Fibroblast of the aortic adventitia (primary cell): ENCODE measurements at places on chromosomes 3 and 15. TPM values are rescaled to one million over a fixed set of nuclear protein-coding genes. Genes with fewer than 3 reads are reported as not detected.

DNA sequence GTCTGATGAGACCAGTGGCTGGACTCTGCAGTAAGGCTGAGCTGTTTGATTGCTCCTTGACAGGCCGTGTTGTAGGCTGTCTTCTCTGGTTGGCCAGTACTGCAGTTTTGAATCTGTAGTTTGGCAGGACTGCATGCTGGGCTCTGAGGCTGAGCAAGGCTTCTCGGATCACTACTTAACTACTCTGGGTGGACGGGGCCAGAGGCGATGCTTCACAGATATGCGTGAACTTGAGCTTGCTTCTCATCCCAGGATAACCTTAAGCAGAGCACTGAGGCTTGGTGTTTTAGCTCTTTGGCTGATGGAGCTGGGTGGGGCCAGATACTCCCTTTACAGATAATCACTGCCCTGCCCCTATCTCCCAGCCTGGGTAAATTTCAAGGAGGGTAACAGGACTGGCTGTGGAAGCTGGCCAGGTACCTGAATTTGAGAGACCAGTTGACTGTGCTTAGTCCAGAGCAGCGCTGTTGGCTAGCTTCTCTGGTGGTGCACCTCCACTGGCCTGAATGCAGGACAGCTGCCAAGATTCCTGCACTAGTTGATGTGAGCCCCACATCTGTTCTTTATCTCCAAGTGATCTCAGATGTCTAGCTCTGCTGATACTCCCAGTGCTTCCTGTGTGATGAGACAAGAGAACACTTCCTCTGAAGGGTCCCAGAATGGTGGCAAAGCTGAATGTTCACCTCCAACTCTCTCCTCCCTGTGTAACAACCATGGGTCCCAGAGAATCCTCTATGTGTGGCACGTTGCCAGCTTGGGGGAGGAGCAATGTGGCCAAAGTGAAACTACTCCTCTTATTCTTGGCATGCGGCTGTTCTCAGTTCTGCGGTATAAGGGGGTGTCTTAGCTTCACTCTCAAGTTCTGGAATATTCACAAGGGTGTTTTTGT lies 37.9 kb downstream of the RPL39L start:
- DNase-seq = peak; percentile 91

GRCh38 chr15:73366766-73367623 lies 1.8 kb downstream of the HCN4 start:
- DNase-seq = no peak

- no peak for DNase-seq
Measured at GRCh38 chr15:42270996-42271395, 2.0 kb upstream of the GANC start.

DNA sequence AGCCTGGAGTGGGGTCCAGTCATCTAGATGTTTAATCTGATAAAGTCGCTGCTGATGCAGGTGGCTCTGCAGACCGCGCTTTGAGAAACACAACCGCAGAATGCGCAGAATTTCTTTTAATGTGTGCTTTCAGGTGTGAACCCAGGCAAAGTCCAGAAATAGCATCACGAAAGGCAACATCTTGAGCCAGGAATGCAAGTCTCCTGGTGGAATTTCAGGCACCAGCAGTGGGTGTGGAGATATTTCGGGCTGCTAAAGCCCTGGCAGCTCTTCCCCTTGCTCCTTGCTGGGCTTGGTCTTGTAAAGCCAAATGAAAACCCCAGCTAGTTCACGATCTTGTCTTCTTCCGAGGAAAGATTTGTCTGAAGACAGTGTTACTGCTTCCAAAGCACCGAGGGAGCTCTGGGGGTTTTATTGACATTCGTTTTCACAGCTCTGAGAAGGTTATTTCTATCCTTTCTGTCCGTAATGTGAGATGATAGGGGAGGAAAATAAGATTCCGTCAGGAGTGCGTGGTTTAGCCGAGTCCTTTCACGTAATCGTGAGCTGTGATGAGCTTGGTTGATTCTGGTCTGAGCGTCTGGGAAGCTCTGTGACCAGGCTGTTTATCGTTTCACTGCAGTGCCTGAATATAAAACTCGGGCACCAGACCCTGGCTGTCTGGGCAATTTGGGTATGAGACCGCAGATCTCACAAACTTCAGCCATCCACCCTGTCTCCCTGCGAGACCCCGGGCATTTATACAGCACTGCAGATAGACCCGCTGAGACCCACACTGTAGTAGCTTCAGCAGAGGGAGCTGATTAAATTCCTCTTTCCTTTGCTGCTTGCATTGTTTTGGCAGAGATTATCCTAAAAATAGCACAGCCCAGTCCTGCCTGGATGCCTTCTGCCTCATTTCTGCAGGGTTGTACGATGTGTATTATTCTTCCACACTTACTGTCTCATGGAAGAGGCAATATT lies 67.0 kb upstream of the SLC25A26 start:
- peak; percentile 62 for DNase-seq

GRCh38 chr3:42184651-42185443 lies 81.1 kb downstream of the CCK start:
- peak; percentile 8 for DNase-seq

DNA sequence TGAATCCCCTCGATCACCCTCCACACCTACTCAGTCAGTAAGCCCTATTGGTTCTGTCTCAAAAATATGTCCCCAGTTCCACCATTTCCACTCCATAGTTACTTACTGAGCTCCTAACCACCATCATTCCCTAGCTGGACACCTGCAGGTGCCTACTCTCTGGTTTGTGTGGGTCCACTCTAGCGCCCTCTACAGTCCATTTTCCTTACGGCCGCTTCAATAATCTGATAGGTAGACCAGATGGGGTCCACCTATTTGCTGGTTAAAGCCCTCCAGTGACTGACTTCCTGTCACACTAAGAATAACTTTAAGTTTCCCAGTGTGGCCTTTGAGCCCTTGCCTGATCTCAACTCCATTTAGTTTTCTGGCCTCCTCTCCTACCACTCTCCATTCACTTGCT lies 5.0 kb downstream of the GXYLT2 start:
- peak; percentile 18 for DNase-seq

- DNase-seq = peak; percentile 59
Measured at GRCh38 chr15:40891810-40892446, 2.3 kb upstream of the VPS18 start.

DNA sequence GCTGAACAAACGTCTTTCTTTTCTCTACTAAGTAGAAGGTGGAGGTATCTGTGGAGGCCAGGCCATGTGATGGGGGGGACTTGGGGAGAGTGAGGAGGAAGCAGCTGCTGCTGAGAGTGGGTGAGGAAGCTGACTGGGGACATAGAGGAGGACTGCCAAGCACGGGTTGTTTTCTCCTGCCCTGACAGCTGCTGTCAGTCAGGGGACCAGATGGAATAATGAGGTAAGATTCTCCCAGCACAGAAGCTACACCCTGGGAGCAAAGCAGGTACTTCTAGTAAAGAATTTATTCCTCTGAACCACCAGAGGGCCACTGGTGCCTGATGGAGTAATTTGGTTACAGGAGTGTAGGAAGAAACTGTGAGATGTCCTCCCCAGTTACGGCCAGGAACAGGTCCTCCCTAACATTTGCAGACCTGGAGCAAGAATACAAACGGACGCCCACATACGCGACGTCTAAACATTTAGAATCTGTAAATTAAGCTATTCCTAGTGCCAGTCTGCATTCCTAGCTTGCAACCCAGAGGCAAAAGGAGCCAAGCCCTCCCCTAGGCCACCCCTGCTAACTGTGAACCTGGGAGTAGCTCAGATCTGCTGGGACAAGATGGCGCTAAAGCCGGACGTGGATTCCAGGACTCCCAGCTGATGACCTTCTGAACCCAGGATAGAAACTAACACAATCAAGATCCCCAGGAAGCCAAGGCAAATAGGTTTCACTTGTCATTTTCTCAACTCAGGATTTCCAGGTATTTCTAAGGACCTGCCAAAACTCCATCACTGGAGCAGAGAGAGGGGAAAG lies 14.8 kb downstream of the CRYGS start:
- DNase-seq = no peak

GRCh38 chr3:47337656-47338055 lies 43.2 kb upstream of the PTPN23 start:
- no peak for DNase-seq

The WWTR1 gene
- total RNA-seq = 54.7 and 205 TPM in 2 replicates

The IGDCC3 gene
- 0.25 TPM in 1 of 2 replicates, not detected in the other for total RNA-seq

The COX17 gene
- 17.0 and 18.0 TPM in 2 replicates for total RNA-seq

The ALAS1 gene
- 18.8 and 40.8 TPM in 2 replicates for total RNA-seq

The TEX264 gene
- total RNA-seq = 20.4 and 38.7 TPM in 2 replicates

The TMCO5A gene
- 0.49 TPM in 1 of 2 replicates, not detected in the other for total RNA-seq

The MEIS2 gene
- total RNA-seq = 43.7 and 84.0 TPM in 2 replicates

The COLQ gene
- total RNA-seq = 1.2 and 1.8 TPM in 2 replicates
